ENCODE measurements at places on chromosomes 2 and 18.

GRCh38 chr2:240172071-240172895 lies 31.8 kb upstream of the OTOS start:
- no peak for DNase-seq

GRCh38 chr18:5425721-5426120 lies 118.1 kb downstream of the EPB41L3 start:
- no peak for DNase-seq

DNA sequence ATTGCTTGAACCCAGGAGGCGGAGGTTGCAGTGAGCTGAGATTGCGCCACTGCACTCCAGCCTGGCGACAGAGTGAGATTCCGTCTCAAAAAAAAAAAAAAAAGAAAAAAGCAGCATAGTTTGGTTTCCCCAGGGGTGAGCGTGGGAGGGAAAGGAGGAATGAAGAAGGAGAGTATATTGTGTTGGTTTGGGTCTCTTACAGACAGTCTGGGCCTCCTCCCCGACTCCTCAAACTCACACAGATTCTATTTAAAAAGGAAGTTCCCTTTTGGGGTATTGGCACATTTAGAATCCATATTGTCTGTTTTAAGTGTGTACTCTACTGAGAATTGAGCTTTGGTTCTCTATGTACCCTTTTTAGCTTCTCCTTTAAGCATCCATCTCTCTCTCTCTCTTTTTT lies 27.4 kb upstream of the SLC20A1 start:
- DNase-seq = no peak

DNA sequence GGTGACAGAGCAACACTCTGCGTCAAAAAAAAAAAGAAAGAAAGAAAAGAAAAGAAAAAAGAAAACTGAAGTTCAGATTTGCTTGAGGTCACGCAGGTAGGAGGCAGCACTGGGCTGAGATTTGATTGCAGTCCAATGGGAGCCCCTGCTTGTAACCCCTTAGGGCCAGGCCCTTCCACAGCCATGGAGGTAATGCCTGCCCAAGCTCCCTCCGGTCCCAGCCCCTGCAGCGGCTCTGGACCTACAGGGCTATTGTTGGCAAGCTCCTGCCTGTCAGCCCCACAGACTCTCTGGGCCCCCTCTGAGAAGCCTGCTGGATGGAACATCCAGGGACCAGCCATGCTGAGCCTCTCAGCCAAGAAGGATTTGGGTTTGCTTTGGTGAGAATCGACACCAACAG lies 12.2 kb downstream of the ZFP36L2 start:
- DNase-seq = no peak

DNA sequence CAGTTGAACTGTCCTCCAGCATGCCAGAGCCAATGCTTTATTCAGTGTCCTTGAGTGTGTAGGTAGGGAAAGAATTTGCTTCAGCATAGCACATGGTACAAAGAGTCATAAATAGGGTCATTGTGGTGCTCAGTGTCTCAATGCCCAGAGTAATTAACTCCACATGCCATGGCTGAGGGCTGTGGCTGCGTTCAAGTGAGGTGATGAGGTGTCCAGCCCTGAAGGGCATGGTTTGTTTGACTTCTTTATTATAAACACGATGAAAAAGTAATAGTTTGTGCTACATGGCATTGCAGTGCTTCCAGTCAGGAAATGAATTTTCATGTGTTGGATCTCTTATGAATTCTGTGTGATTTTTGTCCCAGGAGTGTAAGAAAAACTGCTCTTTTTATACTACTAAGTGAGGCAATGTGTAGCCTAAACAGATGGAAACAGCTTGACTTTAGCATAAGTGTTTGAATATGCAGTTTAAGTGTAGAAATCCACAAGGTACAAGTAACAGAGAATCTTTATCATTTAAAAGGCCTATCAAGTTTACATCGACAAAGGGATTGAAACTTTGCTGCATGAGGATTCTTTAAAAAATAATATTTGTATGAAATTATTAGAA lies 507.9 kb upstream of the CDH2 start:
- no peak for DNase-seq

DNA sequence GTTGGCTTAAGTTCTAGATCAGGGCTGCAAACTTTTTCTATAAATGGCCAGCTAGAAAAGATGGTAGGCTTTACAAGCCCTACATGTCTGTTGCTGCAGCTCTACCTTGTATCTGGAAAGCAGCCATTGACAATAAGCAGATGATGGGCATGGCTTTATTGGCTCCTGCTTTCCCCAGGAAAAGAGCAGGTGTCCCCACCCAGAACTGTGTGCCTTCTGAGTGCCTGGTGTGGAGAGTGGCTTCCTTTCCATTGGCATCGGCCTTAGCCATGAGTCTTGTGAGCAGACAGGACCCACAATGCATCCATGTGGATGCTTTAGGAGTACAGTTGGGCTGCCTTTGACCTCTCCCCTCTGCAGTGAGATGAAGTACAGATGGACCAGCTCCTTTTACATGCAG lies 120.2 kb downstream of the CD8B2 start:
- DNase-seq = no peak

DNA sequence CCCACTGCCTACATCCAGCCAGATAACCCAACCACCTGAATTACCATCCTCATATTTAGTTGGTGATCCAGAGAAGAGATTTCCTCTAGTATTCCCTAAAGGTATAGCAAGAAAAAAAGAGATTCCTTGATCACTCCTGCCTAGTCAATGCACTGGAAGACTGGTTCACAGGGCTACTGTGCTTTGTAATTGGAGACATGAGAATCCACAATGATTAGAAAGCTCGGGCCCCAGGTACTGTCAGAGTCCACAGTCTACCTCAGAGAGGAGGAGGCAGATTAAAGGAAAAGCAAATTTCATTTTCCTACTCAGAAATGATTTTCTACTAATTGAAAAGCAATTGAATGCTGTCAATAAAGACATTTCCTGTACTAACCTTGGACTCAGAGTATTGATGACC lies 22.3 kb downstream of the SULT1C3 start:
- no peak for DNase-seq

GRCh38 chr2:3575534-3576262 lies 638 bp downstream of the RPS7 start:
- peak; percentile 19 for DNase-seq

DNA sequence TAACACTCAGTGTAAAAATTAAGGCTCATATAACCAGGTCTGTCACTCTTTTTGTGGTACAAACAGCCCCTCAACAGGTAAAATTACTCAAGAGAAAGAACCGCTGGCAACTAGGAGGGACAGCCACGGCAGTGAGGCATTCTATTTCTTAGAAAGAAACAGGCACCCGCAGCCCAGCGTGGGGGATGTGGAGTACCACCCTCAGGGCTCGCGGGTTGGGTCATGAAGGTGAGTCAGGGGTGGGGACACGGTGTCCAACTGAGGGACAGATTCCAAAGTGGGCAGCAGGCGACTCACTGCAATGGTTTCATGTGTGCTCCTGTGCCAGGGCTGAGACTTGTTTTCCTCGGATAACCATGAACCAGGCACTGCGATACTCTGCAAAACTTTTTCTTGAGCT lies 129.4 kb downstream of the DTNB start:
- no peak for DNase-seq

- no peak for DNase-seq
These were observed 109.3 kb downstream of the ANTXR1 start for GRCh38 chr2:69122271-69122670.

DNA sequence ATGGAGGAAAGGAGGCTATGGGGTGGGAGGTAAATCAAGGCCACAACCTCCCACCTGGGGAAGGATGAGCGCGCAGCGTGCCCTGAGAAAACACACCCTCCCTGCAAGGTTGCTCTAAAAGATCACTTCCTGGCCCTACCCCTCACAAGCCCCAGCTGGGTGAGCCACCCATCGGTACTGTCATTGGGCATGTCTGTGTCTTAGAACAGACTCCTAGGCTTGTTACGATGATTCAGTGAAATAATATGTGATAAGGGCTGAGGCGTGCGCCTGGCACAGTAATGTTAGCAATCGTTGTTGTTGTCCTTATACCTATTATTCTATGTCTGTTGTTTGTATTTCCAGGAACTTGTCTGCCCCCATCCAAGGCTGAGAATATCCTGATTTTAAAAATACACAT lies 175.1 kb downstream of the ZFP36L2 start:
- DNase-seq = peak; percentile 31

DNA sequence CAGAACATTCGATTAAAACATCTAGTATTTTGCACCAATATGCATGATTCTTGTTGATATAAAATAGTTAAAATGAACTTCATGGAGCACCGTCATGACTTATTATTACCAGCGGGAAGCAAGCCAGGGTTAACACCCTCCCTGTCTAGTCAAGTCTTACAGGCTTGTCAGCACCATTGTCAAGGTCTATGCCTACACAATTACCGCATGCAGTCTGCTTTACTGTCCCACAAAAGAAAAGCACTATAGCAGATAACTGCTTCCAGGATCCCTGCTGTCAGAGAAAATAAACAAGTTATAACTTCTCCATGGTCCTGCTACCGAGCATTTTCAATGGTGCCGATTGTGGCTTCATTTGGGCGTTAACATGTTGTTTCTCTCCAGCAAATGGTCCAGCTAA lies 968.0 kb upstream of the FAM98A start:
- no peak for DNase-seq

- DNase-seq = peak; percentile 48
These were observed 103.5 kb downstream of the ARL4C start for GRCh38 chr2:234393354-234393753.

- DNase-seq = no peak
These were observed 37.7 kb downstream of the TGFA start for GRCh38 chr2:70515938-70516337.

DNA sequence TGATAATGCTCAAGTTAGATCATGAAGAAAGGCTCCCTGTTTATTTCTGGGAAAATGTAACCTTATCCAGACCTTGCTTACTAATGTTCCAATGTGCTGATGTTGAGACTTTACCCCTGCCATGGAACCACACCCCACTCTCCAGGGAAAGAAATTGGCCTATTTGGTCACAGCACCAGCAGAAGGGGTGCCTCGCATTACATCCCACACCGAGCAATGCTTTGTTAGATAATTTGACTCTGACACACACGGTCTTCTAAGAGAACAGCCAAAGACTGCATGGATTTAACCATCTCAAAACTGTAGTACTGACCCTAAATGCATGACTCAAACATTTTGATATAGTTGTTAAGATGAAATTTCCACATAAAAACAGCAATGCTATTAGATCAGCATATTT lies 152.1 kb upstream of the CCDC150 start:
- DNase-seq = no peak

DNA sequence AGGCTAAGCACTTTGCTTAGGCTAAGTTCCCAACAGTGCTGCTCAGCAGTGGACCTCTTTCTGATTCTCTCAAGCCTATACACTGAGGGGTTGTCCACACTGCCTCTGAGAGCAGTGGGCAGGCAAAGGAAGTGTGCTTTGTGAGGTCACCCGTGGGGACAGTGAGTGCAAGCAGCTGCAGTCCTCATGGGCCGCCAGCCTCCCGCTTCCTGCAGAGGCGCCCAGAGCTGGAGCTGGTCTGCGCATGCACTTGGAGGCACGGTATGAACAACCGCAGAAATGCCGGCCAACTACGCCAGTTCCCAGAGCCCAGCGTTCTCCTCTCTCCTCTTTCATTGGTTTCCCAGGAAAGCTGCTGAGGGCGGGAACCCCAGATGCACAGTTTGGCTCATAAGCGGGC lies 149.5 kb upstream of the DLX2 start:
- no peak for DNase-seq

DNA sequence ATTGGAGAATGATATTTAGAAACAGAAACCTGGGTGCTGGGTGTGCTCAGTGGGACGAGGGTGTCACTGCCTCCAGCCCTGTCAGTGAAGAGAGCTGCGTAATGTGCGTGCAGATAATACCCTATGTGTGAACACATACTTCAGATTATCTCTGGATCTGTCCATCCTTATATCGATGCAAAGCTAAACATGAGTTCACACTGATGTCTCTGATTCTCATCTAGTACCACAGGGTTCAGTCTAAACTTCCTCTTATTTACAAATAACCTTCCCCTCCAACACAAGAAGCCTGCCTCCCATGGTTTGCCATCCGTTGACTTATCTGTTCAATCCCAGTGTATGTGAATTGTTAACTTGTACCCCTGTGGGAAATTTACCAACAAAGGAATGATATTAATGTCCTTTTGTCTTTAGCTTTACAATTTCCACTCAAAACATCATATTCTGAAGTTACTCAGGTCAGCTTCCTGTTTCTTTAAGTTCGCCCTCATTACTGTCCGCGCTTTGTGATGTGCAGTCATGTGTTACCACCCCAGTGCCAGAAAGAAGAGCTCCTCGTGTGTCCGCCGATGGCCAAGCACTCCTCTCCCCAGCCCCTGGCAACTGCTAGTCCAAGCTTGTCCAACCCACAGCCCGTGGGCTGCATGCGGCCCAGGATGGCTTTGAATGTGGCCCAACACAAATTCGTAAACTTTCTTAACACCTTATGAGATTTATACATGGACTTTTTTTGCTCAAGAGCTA lies 108.2 kb downstream of the RTP5 start:
- no peak for DNase-seq

DNA sequence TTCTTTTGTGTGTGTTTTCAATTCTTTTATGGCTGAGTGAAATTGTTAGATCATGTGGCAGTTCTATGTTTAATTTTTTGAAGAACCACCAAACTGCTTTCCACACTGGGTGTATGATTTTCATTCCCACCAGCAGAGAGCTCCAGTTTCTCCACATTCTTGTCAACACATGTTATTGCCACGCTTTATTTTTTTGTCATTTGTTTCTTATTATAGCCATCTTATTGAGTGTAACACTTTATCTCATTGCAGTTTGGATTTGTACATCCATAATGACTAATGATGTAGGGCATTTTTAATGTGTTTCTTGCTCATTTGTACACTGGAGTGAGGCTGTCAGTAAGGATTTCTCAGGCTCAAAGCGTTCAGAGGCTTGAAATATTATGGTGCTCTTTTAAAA lies 184.2 kb downstream of the PIEZO2 start:
- DNase-seq = no peak

DNA sequence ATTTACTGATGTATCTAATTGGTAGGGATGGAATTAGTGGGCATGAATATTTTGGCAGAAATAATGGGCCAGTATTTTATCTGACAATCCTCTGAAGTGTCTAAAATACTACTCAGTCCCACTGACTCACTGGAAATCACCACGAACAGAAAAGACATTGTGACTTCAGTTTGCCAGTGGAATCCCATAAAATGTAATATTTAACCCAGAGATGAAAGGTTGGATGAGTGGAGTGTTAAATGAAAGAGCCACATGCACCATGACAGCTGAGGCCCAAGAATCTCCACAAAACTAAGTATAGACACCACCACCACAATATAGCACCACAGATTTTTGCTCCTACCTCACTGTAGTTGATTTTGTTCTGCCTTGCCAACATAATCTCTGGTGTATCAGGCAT lies 103.9 kb downstream of the NEB start:
- no peak for DNase-seq

All from CD4-positive, alpha-beta T cell treated with Interleukin-2 at 100 ng/mL for 4 hours (primary cell).